ENCODE measurements at places on chromosomes 6 and 20.
A peak's percentile ranks its signal among the peaks of the same experiment; 100 is the strongest.

DNA sequence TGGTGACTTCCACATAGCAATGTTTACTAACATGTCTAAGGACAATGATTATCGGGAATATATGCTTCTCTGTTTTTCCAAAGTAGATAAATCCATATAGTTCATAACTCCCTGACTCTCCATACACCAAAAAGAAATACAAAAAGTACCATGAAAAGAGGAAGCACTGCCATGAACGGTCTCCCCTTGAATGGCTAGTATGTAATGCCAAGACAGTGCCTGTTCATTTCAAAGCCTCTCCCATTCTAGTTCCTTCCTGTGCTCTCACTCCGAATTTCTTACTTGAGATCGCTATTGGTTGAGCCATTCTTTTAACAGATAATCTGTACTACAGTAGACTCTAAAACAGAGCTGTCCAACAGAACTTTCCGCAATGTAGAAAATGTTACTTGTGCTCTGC, 54.8 kb upstream of the EDN1 start:
- no peak for DNase-seq

- no peak for DNase-seq
Observed at GRCh38 chr6:84763886-84764331, 489 bp downstream of the TBX18 start.

DNA sequence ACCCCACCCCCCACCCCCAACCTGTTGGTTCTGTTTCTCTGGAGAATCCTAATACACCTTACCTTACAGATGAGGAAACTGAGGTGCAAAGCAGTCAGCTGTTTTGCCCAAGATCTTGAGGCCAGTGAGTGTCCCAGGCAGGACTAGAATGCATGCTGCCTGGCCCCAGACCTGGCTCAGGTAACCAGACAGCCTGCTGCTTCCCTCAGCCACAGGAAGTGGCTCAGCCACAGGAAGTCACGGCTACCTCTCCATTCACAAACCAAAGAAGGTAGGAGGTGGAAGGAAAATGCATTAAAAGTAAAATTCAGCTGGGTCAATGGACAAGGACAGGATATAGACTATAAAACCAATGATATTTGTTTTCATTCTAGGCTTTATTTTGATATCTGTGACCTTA, 517.6 kb downstream of the CD83 start:
- peak; percentile 52 for DNase-seq

DNA sequence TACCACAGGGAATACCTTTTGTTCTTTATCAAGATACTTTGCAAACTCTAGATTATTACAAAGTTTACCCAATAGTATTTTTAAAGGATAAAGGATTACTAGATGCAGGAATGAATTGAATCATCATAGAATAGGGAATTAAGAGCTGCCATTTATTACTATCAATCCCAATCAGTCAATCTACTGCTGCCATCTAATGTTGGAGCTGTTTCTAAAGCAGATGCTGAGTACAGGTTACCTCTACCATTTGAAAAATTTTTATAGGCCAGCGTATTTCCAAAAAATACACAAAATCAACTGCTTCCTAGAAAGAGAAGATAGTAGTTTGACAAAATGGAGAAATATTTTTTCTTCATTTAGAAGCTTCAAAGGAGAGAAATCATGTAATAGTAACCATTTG, 520.4 kb downstream of the ADGRB3 start:
- peak; percentile 43 for DNase-seq

- peak; percentile 47 for DNase-seq
Observed at GRCh38 chr6:138004430-138005287, 102.6 kb downstream of the PERP start.

DNA sequence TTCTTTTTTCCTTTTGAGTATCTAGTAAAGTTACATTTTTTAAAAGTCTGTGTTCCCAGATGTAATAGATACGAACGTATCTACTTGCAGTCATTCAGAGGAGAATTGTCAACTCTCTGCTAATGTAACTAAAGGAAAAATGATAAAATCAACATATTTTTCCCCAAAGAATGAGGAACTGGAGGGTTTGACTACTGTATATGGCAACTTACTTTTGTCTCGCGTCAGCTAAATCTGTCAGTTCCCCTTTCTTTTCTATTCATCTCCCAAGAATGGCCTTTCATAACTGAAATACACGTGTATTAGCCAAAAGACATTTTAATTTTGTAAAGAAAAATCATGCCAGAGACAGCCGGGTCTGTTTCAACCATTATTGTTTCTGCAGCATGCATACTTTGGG, 5.4 kb downstream of the EYA2 start:
- DNase-seq: no peak
